ENCODE measurements at places on chromosomes 16 and 17. TPM values are rescaled to one million over a fixed set of nuclear protein-coding genes. Genes with fewer than 3 reads are reported as not detected.
A peak's percentile ranks its signal among the peaks of the same experiment; 100 is the strongest.

GRCh38 chr16:28843766-28844165, 2.4 kb downstream of the TUFM start:
- no peaks in the 10 kb centered on the region for H3K27me3 ChIP-seq
- no peak for DNase-seq
- H3K27ac ChIP-seq, result no peak overlapping the region
- no peak overlapping the region for H3K4me3 ChIP-seq
- peaks cover 5% of the 10 kb centered on the region for H3K4me1 ChIP-seq

- H3K4me3 ChIP-seq, result no peak overlapping the region
- no peak for DNase-seq
- H3K4me1 ChIP-seq, result no peaks in the 10 kb centered on the region
- no peak overlapping the region for H3K27ac ChIP-seq
- no peaks in the 10 kb centered on the region for H3K27me3 ChIP-seq
- H3K36me3 ChIP-seq, result peaks cover 13% of the 10 kb centered on the region
Observed at GRCh38 chr17:80363518-80364090, 51.4 kb upstream of the ENDOV start.

GRCh38 chr17:27473190-27473747, 17.0 kb downstream of the KSR1 start:
- no peaks in the 10 kb centered on the region for H3K27me3 ChIP-seq
- H3K27ac ChIP-seq, result no peak overlapping the region
- no peaks in the 10 kb centered on the region for H3K36me3 ChIP-seq
- no peak overlapping the region for H3K4me3 ChIP-seq

DNA sequence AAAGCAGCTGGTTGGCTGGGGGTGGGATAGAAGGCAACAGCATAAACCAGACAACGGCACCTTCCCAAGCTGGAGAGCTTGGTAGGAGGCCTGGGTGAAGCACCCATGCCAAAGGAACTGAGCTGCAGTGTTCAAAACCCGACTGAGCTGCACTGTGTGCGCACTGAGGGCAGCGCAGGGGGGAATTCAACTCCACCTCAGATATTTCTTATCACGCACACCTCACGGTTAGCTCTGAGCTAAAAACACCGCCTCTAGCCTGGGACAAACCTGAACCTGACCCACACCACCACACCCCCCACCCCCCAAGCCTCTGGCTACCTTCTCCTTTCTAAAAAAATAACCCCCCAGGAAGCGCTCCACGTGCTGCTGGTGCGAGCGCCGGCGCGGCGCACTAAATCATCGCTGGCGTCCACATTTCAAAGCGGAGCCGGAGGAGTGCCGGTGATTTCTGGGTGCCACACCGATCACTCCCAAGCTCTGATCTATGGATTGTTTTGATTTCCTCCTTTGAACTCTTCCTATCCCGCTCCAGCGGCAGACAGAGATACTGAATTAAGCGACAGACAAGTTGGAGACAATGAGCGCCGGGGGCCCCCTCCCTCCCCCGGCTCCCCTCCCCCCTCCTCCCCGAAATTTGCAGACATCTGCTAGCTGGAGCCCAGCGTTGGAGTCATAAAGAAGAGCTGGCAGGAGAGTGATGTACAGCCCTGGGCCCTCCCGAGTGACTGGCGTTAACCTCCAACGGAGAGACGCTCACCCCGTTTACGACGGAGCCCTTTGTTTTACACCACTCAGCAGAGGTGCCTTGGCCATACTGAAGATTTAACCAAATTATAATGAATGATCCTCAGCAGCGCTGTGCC, 85.0 kb downstream of the NOG start:
- H3K36me3 ChIP-seq, result no peaks in the 10 kb centered on the region
- H3K4me1 ChIP-seq, result peaks cover 2% of the 10 kb centered on the region
- H3K27me3 ChIP-seq, result peaks cover 27% of the 10 kb centered on the region
- peak; percentile 56 for DNase-seq
- peak overlapping the region; percentile 62 for H3K4me3 ChIP-seq

DNA sequence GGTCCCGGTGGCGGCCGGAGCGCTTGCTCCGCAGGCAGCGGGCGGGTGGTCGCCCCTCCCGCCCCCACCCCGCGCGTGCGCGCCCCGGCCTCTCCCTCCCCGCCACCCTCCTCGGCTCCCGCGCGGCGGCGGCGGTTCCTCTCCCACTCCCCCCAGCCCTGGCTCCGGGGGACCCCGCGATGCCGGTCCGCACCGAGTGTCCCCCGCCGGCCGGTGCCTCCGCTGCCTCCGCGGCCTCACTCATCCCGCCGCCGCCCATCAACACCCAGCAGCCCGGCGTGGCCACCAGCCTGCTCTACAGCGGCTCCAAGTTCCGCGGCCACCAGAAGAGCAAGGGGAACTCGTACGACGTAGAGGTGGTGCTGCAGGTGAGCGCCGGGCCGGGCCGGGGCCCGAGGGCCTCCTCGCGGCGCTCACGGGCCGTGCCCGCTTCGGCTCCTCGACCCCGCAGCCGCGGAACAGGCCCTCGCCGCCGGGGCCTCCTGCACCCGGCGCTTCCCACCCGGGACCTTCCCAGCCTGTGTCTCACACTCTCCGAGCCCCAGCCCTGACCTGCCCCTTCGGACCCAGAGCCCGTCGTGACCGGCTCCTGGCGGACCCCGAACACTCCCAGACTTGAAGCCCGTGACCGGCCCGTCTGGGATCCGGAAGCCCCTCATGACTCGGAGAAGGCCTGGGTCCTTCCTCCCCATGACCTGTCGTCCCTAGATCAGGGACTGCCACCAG, 490 bp downstream of the GID4 start:
- H3K27me3 ChIP-seq, result peaks cover 6% of the 10 kb centered on the region
- H3K4me1 ChIP-seq, result peaks cover 4% of the 10 kb centered on the region
- DNase-seq, result peak; percentile 56
- H3K36me3 ChIP-seq, result no peaks in the 10 kb centered on the region
- H3K4me3 ChIP-seq, result peak overlapping the region; percentile 89
- no peak overlapping the region for H3K27ac ChIP-seq

GRCh38 chr16:85594978-85595661, 18.0 kb upstream of the GSE1 start:
- H3K27me3 ChIP-seq, result no peaks in the 10 kb centered on the region
- no peak overlapping the region for H3K4me3 ChIP-seq
- no peaks in the 10 kb centered on the region for H3K36me3 ChIP-seq
- H3K27ac ChIP-seq, result no peak overlapping the region

- H3K4me3 ChIP-seq, result no peak overlapping the region
- no peak overlapping the region for H3K27ac ChIP-seq
- DNase-seq, result no peak
- no peaks in the 10 kb centered on the region for H3K27me3 ChIP-seq
Observed at GRCh38 chr16:87178977-87179376, 138.2 kb downstream of the C16orf95 start.

- peaks cover 4% of the 10 kb centered on the region for H3K4me1 ChIP-seq
- no peaks in the 10 kb centered on the region for H3K27me3 ChIP-seq
- no peak overlapping the region for H3K4me3 ChIP-seq
- DNase-seq, result no peak
- H3K27ac ChIP-seq, result no peak overlapping the region
Observed at GRCh38 chr17:48835971-48836370, 5.1 kb downstream of the CALCOCO2 start.

DNA sequence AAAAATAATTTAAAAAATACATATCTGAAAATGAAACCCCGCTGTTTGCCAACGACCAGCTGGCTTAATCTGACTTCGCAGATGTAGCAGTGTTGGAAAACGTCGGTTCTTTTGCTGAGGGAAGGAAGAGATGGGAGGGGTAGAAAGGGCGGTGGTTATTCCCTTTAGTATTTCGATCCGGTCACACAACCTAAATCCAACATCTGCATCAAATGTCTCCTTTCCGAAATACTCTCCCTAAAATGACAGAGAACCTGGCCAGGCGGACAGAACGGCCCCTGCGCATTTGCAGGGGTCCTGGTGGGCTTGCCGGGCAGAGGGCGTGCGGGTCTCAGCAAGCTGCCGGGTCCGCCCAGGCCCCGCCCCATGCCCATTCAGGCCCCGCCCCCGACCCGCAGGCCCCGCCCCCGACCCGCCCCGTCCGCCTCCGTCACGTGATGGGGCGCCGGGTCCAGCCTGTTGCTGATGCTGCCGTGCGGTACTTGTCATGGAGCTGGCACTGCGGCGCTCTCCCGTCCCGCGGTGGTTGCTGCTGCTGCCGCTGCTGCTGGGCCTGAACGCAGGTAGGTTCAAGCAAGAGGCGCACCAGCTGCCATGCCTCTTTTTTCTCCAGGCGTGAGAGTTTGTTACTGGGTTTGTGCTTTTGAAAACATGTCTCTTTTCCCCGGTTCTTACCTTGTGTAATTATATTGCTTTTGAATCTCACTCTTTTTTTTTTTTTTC, at the start of gene SCPEP1:
TSS of gene SCPEP1 (plus strand) at position 459 of the 723 bp plus-strand sequence. CDS start at position 488, 29 bp downstream.
- peaks cover 1% of the 10 kb centered on the region for H3K4me1 ChIP-seq
- DNase-seq, result peak; percentile 73
- no peak within 1 kb of the TSS for H3K27ac ChIP-seq
- H3K4me3 ChIP-seq, result peak within 1 kb of the TSS; percentile 86

DNA sequence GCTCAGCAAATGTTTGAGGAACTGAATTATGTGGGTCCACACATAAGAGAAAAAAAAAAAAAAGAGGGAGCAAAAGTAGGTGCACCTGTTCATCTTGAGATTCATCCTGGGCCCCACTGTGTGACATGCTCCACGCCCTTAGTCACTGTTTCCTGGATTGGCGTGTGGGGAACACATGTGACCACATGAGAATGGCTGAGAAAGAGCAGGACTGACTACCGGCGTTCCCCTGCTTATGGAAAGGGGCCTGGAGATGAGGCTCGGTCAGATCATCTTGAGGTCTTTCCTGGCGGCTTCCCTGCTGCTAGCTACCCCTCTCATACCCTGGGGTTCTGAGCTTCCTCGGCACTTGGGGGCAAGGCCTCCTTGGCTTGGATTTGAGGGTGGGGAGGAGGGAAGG, 3.9 kb downstream of the DEXI start:
- DNase-seq, result no peak
- H3K27me3 ChIP-seq, result no peaks in the 10 kb centered on the region
- H3K4me1 ChIP-seq, result peaks cover 7% of the 10 kb centered on the region
- no peak overlapping the region for H3K27ac ChIP-seq
- peaks cover 4% of the 10 kb centered on the region for H3K36me3 ChIP-seq

- no peaks in the 10 kb centered on the region for H3K36me3 ChIP-seq
- no peaks in the 10 kb centered on the region for H3K4me1 ChIP-seq
- no peaks in the 10 kb centered on the region for H3K27me3 ChIP-seq
- H3K27ac ChIP-seq, result no peak overlapping the region
Observed at GRCh38 chr16:63415014-63415413, 1378.8 kb upstream of the CDH8 start.

DNA sequence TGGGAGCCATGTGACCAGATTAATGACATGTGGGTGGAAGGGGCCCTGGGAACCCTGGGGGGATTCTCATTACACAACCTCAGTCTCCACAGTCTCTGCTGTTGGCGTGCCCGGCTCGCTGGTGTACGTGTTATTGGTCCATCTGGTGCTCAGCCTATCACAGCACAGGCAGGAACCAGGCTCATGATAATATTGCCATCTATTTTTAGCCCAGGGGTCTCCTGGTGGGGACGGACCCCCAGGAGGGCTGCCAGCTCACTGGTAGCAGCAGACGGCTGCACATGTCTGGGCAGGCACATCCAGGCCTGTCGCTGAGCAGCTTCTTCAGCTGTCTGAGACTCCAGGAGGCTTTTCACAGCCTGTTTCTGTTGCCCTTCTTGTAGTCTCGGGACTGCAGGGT, 123.8 kb downstream of the RAB11FIP4 start:
- H3K4me3 ChIP-seq, result no peak overlapping the region
- H3K27me3 ChIP-seq, result no peaks in the 10 kb centered on the region
- no peak for DNase-seq
- H3K4me1 ChIP-seq, result no peaks in the 10 kb centered on the region

DNA sequence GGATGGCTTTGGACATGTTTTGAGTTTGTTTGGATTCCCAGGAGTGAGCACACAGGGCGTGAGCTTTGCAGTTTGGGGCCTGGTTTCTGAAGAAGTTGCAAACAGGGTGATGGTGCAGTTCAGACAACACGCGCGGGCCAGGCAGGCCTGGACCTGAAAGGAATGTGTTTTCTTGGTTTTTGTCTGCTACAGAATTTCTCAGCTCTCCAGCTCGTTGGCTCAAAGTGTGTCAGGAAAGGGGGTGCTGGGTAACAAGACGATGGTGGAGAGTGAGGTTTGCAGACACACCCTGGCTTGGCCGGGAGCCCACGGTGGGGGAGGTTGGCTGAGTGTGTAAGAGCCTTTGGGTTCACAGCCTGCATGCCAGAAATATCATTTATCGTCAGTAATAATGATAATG, 82.3 kb downstream of the CMIP start:
- H3K27me3 ChIP-seq, result no peaks in the 10 kb centered on the region
- H3K36me3 ChIP-seq, result no peaks in the 10 kb centered on the region
- H3K4me3 ChIP-seq, result no peak overlapping the region
- no peak for DNase-seq

DNA sequence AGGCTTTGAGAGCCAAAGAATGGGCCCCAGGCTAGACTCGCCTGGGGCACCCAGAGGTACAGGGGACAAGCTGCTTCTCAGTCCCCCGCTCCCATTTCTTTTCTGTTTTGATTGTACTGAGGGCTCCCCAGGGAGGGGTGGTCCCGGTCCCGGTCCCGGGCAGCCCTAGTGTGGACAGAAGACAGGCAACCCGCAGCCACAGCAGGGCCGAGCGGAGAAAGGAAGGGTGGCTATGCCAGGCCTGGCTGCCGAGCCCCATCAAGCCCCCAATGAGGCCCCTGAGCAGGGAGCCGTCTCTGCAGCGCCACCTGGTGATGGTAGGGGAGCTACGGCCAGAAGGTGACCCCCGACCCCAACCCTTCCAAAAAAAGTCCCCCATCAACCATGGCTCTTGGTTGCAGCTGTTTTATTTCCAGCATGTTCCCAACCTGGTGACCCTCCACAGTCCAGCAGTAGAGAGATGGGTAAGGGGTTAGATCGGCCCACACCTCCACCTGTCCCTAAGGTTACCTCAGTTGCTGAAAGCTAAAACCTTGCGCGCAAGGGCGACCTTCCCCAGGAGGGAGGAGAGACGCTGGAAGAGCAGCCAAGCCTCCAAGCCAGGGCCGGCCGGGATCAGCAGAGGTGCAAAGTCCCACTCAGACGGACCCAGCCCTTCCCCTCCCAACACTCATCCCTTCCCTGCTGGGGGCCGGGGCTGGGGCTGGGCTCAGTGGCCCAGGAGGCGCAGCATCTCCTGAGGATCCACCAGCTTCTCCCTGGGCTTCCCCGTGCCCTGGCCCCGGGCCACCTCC, 2.6 kb upstream of the GRIN2C start:
- peak; percentile 94 for DNase-seq
- no peak overlapping the region for H3K4me3 ChIP-seq
- peaks cover 7% of the 10 kb centered on the region for H3K4me1 ChIP-seq
- no peak overlapping the region for H3K27ac ChIP-seq
- peaks cover 42% of the 10 kb centered on the region for H3K27me3 ChIP-seq
- H3K36me3 ChIP-seq, result peaks cover 2% of the 10 kb centered on the region

Gene AATK
- total RNA-seq, result 3.2 TPM

Gene MOSMO
- 13.1 TPM for total RNA-seq

Gene ZNF785
- 12.9 TPM for total RNA-seq

Gene NKD1
- total RNA-seq, result 4.5 TPM

Gene CD79B
- 1.5 TPM for total RNA-seq

Gene GRIN2A
- 1.8 TPM for total RNA-seq

Gene OR1A1
- total RNA-seq, result not detected

Measured in H1 (cell line).